Stimulated activated CD4-positive, alpha-beta T cell treated with anti-CD3 and anti-CD28 coated beads, Interleukin-12 subunit alpha, Interleukin-12 subunit beta, amount 100 ng/mL, for 24 hours (primary cell): ENCODE measurements at places on chromosomes 4 and X.

DNA sequence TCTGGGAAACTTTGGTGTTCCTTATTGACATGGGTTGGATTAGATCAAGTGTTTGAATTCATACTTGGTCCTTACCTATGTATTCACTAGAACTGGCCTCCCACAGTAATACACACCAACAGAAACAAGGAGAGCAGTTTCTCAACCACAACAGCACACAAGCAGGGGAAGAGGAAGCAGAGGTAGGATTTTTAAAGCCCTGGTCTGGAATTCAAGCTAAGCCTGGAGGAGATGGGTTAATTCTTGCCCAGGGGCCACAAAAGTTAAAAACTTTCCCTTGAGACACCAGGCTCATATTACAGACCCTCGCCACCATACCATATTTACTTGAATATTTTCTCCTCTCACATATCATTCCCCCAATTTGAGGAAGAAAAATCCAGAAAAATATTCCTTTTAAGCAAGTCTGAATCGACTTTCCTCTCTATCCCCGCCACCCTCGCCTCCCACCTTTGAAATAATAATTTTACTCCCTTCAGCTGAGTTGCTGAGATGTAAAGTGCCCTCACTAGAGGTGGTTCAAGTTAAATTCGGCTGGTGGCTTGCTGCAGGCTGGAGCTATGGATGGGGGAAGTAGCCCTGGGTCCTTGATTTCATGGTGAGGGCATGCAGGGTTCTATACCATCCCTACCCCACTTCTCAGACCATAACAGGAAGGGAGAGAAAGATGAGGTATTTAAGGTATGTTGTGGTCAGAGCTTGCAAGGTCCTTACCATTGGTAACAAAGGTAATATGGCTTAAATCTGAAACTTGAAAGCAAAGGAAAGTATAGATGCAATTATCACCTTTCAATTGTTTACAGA is 440.2 kb downstream of the INPP4B start:
- no peak for DNase-seq

DNA sequence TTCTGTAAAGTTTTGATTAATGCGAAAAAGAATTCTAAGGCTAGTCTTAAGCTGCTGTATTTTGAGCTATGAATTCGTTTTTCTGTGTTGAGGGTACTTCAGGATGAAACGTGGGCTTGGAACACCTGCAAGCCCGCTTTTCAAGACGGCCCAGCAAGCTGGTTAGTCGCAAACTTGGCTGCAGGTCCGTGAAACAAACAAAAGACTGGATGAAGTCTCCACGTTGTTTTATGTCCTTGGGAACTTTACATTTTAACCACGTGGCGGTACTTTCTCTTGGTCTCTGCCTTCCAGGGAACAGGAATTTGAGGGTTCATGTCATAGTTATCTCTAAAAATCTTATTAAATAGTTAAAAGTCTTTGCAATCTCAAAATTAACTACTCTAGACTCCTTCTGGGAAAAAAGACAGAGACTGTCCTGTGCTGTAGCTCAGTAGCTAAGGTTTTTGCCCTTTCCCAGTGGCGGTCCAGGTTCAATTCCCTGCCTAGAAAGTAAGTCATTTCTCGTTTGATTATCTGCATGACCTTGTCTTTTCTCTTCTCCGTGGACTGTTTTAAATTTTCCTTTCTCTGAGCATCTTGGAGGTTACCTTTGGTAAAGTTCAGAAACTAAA is 21.0 kb downstream of the TENM3 start:
- DNase-seq = no peak

DNA sequence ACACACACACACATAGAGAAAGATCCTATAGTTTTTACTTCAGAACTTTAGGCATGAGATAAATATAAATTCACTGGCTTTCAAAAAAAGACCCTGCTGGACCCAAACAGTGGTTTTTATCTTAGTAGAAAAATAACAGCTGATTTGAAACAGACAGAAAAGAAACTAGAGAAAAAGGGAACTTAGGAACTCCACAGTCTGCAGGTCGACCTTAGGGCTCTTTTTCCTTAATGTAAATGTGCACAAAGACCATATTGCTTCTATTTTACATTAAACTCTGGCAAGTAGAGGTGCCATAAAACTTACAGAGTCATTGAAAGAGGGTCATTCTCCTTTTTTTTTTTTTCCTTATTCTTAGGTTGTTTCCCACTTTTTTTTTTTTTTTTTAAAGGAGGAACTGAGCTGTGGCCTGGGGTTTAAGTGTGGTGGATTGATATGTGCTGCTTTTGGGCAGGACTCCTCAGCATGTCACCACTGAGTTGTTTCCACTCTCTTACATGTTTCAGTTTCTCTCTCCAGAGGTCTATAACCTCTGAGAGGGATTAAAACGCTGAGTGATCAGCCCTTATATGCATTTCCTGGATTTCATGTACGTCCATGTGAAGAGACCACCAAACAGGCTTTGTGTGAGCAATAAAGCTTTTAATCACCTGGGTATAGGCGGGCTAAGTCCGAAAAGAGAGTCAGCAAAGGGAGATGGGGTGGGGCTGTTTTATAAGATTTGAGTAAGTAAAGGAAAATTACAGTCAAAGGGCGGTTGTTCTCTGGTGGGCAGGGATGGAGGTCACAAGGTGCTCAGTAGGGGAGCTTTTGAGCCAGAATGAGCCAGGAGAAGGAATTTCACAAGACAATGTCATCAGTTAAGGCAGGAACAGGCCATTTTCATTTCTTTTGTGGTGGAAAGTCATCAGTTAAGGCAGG is 70.8 kb upstream of the PACRGL start:
- no peak for DNase-seq

- DNase-seq = no peak
Measured at GRCh38 chrX:1307626-1308340, 28.8 kb upstream of the IL3RA start.

DNA sequence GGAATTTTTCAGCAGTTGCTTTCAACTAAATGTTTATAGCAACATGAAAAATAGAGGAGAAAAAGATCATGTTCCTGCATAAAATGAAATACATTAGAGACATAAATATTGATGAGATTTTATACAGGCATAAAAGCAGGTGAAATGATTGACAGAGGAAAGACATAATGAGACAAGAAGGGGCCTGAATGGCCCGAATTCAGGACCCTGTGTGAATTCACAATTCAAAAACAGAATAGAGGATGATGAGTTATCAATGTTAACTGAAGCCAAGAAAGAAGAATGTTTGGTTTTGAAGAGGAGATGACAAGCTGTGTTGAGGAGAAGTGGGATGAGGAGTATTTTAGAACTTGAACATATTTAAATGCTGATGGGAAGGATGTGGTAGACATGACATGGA is 371.1 kb downstream of the FBXO8 start:
- DNase-seq = no peak

DNA sequence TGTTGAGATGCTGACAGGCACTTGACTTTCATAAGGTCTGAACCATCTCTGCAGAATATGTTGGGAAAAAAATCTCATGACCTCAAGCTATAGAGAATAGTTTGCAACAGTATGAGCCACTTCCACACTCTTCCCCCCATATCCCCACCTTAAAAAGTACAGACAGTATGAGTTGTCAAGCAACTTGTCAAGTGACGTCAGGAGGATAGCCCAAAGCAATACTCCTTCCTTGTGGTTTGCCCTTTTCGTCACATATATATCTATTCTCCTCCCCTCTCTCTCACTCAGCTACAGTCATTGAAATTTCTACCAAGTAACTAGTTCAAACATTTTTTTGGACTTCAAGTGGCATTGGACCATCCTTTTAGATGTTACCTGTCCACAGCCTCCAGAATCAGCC is 67.7 kb downstream of the MCF2 start:
- DNase-seq = no peak

DNA sequence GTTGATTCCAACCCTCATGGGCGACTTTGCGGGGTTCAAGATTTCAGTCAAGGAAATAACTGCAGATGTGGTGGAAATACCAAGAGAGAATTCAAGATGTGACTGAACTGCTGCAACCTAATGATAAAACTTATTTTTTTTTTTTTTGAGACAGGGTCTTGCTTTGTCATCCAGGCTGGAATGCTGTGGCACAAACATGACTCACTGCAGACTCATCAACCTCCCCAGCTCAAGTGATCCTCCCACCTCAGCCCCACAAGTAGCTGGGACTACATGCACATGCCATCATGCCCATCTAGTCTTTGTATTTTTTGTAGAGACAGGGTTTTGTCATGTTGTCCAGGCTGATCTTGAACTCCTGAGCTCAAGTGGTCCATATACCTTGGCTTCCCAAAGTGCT is 19.5 kb upstream of the WDFY3 start:
- no peak for DNase-seq

- DNase-seq = no peak
Measured at GRCh38 chrX:12138361-12139313, at the start of gene FRMPD4. TSS of gene FRMPD4 (plus strand) at chrX:12138473. CDS start at chrX:12138972, 499 bp downstream.

DNA sequence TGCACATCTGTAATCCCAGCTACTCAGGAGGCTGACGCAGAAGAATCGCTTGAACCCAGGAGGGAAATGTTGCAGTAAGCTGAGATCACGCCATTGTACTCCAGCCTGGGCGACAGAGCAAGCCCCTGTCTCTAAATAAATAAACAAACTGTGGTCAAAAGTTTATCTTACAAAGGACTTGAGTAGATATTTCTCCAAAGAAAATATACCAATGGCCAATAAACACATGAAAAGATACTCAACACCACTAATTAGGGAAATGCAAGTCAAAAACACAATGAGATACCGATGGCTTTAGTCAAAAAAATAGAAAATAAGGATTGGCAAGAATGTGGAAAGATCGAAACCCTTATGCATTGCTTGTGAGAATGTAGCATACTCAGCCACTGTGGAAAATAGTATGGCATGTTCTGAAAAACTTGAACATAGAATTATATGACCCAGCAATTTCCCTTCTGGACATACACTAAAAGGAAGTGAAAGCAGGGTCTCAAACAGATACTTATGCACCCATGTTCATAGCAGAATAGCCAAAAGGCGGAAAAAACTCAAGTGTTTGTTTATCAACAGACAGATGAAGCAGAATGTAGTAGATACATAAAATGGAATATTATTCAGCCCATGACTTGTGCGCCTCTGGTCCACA is 2.0 kb upstream of the CFAP97 start:
- DNase-seq = no peak

- DNase-seq = peak; percentile 70
Measured at GRCh38 chr4:83535520-83536361, at the start of gene GPAT3. TSS of gene GPAT3 (plus strand) at chr4:83536108. CDS start at chr4:83536623, 515 bp downstream.

DNA sequence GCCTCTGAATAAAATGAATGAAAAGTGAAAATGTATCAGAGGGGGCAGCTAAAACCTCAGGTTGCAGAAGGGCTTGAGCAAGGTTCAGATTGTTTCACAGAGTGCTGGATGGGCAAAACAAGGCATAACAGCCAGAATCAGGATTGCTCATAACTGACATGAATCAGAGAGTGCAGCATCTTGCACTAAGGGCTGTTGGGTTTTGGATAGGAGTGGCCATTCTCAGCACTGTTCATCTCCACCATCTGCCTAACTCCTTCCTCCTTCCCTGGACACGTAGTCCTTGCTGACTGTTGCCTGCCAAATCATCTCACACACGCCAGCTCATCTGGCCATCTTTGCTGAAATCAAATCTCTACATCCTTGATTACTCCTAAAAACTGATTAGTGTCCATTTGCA is 75.3 kb upstream of the C1QTNF7 start:
- DNase-seq = no peak

DNA sequence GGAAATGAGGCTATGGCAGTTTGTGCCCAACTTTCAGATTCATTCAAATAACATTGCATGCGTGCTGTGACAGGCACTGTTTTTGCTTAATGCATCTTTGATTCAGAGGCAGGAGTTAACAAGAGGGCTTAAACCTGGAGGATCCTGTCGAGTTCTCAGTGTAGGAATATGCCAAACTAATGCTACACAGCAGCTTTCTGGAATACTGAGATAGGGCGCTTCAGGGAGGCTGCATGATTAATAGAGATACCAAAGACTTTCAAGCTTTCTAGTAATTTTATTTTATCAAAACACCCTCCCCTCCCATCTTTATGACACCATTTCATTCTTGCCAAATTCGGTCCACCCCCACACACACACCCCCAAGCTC is 636 bp upstream of the TIMM8A start:
- no peak for DNase-seq

DNA sequence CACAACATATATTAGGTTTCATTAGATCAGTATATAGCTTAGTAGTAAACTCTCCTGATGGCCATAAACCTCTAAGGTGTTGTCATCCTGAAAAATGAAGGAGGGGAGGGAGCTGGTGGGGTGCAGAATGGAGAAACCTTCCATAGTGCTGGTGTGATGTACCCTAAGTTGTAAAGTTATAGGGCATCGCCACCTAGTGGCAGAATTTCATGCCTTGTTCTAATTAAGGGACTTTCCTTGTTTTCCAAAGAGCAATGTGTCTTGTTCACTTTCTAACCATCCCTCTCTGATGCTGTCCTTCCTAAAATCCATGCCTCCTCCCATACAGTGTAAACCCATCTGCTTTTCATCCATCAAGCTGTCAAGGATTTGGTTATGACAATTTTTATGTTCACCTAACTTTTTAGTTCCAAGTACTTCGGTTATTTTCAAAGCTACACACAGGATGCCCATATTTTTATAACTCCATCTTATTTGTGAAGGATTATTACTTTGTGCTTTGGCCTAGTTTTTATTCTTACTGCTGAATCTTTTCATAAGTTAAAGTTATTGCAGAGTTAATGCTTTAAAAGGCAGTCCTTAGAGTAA is 4.5 kb downstream of the NBDY start:
- DNase-seq = peak; percentile 17

- DNase-seq = no peak
Measured at GRCh38 chr4:146511381-146511780, 10.4 kb downstream of the SLC10A7 start.

DNA sequence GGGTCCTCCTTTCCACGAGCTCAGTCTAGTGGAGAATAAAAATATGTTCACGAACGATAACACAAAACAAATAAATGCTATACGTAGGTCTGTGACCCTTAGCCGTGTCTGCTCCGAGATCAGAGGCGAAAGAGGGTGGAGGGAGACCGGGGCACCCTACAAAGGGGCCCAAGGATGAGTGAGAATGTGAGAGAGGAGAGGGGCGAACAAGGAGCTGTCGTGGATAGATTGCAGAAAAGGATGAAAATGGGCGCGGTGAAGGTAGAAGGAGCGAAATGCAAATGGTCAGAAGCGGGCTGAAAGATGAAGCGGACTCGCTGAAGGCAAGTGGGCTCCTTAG is 6.2 kb upstream of the ZBTB33 start:
- DNase-seq = no peak
